Activated T-cell treated with anti-CD3 and anti-CD28 coated beads, Interleukin-2, amount 50 U/mL, for 48 hours (primary cell): ENCODE measurements at places on chromosomes 16 and 17.

DNA sequence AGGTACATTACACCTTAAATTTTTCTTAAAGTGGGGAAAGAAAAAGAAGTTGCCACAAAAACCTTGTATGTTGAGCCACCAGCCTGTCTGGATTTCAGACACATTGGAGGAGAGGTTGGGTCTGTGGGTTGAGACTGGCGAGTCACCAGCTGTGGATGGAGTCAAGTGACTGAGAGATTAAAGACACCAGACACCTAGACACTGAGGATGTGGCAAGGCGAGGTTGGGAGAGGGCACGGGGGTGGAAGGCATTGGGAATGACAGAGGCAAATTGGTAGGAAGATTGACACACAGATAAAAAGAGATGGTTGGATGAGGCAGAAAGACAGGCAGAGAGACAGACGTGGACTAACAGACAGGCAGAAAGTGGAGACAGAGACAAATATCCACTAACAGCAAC lies 49.6 kb downstream of the KCNJ12 start:
- no peak for DNase-seq

DNA sequence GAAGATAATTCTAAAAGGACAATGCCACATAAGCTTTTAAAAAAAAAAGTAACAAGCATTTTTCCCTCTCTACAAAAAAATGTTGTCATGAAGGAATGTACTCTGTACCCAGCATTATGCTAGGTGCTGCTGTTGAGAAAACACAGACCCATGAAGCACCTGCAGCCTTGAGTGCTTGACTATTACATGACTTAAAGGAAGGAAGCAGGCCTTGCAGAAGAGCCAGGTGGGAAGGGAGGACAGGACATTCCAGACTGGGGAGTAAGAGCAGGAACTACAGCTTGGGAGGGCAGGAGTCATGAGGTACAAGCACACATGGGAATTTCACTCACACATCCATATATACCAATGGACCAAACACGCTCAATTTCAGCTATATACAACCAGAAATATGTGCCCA lies 3.8 kb downstream of the MYO1D start:
- DNase-seq, result no peak

DNA sequence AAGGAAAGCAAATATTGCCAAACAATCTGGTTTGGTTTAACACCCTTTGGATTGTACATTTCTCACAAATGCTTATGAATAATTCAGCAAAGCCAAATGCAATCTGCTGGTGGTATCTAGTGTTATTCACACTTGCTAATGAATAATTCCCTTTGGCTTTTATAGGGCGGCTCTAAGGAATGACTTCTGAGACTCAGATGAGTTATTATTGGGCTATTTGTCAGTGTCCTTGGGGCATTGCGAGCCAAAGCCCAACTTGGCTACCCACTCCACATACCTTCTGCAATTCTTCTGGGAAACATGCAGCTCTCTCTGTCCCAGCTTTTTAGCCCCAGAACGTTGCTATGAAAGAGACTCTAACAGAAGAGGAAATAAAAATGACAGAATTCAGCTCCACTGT lies 41.1 kb downstream of the FTO start:
- DNase-seq, result no peak

- DNase-seq, result no peak
Measured at GRCh38 chr16:50259334-50260205, 6.8 kb upstream of the ADCY7 start.

- DNase-seq, result no peak
Measured at GRCh38 chr17:63838631-63839171, 3.8 kb downstream of the SMARCD2 start.

DNA sequence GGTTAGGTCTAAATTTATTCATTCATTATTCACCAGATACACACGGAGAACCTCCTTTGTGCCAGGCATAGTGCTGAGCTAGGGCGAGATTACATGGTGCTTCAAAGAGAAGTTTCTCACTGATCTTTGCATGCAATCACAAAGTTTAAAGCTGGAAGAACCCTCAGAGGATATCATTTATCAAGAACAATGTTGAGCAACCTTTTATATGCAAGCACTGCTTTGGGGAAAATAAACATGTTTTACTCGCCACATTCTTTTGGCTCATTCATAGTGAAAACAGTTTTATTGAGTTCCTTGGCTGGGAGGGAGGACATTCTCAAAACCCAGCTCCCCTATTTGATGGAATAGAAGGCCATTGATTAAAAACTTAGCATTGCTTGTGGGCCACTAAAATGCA lies 49.8 kb upstream of the XYLT1 start:
- DNase-seq, result no peak

GRCh38 chr17:17472333-17472920 lies 4.4 kb upstream of the MED9 start:
- DNase-seq, result no peak

GRCh38 chr16:66507731-66508239 lies 42.1 kb downstream of the TK2 start:
- no peak for DNase-seq
